ENCODE measurements at places on chromosomes 4 and X.

GRCh38 chrX:52271206-52271605 lies 86.5 kb downstream of the MAGED4 start:
- DNase-seq, result peak; percentile 20

DNA sequence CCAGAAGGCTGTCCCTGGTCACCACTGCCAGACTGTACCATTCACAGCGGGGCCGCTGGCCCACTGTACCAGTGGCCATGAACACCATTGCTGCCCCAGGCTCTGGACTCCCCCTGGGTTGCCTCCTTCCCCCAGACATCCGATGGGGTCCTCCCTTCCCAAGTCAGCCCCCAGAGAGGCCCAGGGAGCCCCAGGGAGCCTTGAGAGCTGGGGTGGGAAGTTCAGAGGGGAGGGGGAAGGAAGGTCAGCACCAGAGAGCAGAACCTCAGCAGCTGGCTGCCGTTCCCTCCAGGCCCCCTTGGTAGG lies 441 bp upstream of the ARHGAP4 start:
- no peak for DNase-seq

DNA sequence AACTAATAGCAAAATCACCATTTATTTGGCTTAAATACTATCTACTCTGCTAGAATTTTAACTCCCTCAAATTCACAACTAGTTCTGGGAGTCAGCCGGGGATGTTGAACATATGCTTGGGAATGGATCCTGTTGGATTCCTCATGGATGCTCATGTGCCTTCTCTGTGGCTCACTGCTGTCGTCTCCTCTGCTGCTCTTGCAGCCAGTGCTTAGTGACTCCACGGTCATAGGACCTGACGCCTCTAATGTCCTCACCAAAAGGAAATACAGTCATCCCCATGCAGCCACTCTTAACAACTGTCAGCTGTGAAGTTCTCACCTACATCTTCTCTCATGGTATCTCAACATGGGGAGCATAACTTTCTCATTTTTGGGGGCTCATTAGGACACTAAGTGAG lies 59.4 kb downstream of the HMGB2 start:
- no peak for DNase-seq

GRCh38 chrX:936979-937769 lies 275.3 kb downstream of the CRLF2 start:
- DNase-seq, result no peak
